ENCODE measurements at places on chromosomes 7 and 10.
A peak's percentile ranks its signal among the peaks of the same experiment; 100 is the strongest.

DNA sequence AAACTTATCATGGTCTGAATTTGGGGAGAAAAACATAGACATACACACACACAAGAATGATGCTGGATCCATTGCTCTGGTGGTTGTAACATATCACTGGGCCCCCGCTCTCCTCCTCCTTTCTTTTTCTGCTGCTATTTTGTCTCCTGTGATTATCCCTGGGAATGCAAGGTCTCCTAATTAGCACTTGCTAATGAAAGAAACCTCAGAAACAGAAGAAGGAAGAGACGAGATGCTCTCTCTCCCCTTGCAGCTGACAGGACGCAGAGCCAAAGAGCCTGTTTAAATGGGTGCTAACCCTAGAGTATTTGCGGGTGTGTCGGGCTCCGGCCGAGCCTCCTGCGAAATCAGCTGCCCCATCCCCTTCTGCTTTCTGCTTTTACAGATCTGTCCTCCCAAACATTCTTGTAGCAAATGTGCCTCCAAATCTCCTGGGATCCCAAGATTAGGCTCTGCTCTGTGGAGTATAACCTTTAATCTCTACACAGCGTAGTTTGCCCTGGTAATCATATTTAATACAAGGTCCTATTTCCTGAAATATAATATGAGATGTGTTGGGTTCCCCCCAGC is 81.5 kb downstream of the FRMPD2 start:
- DNase-seq = no peak

- peak; percentile 51 for DNase-seq
These were observed 12.6 kb downstream of the DHX32 start for GRCh38 chr10:125868372-125868975.

- DNase-seq = no peak
These were observed 180.8 kb upstream of the CDK1 start for GRCh38 chr10:60597513-60597912.

GRCh38 chr7:134669845-134670373 is 23.3 kb downstream of the BPGM start:
- peak; percentile 77 for DNase-seq

DNA sequence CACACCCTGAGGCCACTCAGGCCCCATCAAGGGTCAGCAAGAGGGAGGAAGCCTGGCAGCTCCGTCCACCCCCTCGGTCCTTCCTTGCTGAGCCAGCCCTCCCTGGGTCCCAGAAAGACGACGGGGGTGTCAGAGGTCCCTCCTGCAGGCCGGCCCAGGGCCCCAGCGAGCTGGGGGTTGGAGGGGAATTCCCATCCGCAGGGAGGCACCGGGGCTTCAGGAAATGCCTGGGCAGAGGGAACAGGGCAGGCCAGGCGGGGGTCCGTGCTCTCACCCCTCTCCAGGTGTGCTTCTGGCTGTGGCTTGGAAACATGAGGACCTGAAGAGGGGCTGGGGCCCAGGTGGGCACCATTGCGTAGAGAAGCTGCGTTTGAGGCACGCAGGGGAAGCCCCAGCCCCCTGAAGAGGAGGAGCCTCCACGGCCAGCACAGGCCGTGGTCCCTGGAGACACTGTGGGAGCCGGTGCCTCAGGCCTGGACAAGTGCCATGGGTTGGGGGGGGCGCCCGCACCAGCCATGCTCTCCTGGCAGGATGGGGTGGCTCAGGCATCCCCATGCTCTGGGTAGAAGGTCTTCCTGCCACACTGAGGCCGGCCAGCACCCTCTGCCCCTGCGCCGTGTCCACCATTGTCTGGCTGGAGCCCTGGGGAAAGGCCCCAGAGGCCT is 66.7 kb downstream of the PDGFA start:
- DNase-seq = no peak

GRCh38 chr7:44971188-44971901 is 7.5 kb downstream of the MYO1G start:
- DNase-seq = no peak

GRCh38 chr7:70384891-70385290 is 747.1 kb upstream of the GALNT17 start:
- peak; percentile 41 for DNase-seq

Data from fibroblast of skin of scalp (primary cell).